Mesothelial cell of epicardium (in vitro differentiated cells): ENCODE measurements at places on chromosomes 7 and 10.
A peak's percentile ranks its signal among the peaks of the same experiment; 100 is the strongest.

DNA sequence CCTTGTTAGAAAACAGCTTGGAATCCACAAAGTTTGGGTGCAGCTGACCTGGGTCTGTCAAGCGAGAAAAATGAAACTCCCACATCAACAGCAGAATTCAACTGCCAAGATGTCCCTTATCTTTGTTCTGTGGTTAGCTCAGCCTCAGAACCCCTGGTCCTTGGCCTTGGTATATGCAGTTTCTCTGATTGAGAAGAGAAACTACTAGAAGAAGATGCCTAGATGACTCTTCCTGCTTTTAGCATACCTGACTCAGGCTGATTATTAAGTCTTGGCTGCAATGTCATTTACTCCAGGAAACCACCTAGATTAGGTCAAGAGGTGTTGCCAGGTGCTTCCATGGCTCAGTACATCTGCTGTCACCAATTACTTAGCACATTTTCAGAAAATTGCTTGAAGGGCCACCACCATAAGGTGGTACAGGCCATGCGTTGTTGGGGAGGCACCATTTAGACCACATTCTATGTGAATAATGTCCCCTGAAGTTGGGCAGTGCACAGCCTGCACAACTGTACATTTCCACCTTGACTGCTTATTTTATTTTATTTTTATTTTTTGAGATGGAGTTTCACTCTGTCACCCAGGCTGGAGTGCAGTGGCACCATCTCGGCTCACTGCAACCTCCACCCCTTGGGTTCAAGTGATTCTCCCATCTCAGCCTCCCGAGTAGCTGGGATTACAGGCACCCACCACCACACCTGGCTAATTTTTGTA, 59.4 kb upstream of the ZNF438 start:
- no peaks in the 10 kb centered on the region for H3K4me1 ChIP-seq
- H3K36me3 ChIP-seq: no peaks in the 10 kb centered on the region
- no peak for DNase-seq

DNA sequence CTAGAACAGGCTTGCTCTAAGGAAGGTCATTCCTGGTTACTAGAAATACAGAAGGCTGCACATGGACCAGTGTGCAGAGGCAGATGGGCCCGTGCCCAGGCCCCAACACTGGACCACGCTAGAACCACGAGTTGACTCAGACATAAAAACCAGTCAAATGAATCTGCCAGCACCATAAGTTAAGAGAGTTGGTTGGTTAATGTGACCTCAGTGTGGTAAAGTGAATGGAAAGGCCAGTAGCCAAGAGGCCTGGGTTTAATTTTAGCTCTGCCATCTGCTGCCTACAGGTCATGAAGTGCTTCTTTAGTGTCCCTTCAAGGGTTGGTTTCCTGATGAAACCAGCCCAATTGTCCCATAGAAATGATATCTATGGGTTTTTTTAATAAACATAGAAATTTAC, 329.6 kb upstream of the NRP1 start:
- no peaks in the 10 kb centered on the region for H3K27me3 ChIP-seq
- no peaks in the 10 kb centered on the region for H3K36me3 ChIP-seq
- no peak overlapping the region for H3K4me3 ChIP-seq

GRCh38 chr7:29977886-29978651, 11.5 kb downstream of the SCRN1 start:
- H3K4me3 ChIP-seq: no peak overlapping the region
- peaks cover 19% of the 10 kb centered on the region for H3K4me1 ChIP-seq
- peaks cover 7% of the 10 kb centered on the region for H3K36me3 ChIP-seq
- no peaks in the 10 kb centered on the region for H3K27me3 ChIP-seq
- no peak for DNase-seq

- peaks cover 25% of the 10 kb centered on the region for H3K4me1 ChIP-seq
- H3K27ac ChIP-seq: no peak overlapping the region
- no peaks in the 10 kb centered on the region for H3K36me3 ChIP-seq
- no peak for DNase-seq
These were observed 17.7 kb upstream of the CXCL12 start for GRCh38 chr10:44402465-44403195.

- H3K4me3 ChIP-seq: no peak overlapping the region
- H3K27me3 ChIP-seq: no peaks in the 10 kb centered on the region
- peak overlapping the region; percentile 56 for H3K27ac ChIP-seq
- no peaks in the 10 kb centered on the region for H3K36me3 ChIP-seq
- peaks cover 9% of the 10 kb centered on the region for H3K4me1 ChIP-seq
These were observed 521.9 kb downstream of the TYW1 start for GRCh38 chr7:67518580-67518979.

GRCh38 chr10:3887885-3888476, 103.0 kb upstream of the KLF6 start:
- H3K36me3 ChIP-seq: no peaks in the 10 kb centered on the region
- H3K27me3 ChIP-seq: no peaks in the 10 kb centered on the region
- H3K27ac ChIP-seq: peak overlapping the region; percentile 93
- no peak overlapping the region for H3K4me3 ChIP-seq
- DNase-seq: no peak
- peaks cover 53% of the 10 kb centered on the region for H3K4me1 ChIP-seq

DNA sequence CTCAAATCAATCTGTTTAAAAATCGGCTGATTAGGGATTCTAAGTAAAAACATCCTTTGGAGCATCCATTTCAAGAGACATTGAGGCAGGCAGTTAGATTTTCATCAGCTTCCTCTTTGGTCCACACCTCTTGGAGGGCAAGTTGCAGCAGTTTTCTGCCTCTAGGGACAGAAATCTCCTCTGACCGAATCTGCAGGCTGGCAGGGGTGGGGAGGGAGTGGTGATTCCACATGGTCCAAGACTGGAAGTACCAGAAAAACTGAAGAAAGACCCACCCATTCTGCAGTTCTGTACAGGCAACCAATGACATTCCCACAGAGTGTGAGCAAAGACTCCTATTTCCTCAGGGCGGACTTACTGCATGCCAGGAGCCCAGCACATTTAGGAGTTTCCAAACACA, 29.0 kb downstream of the FGFBP3 start:
- H3K27me3 ChIP-seq: no peaks in the 10 kb centered on the region
- no peaks in the 10 kb centered on the region for H3K36me3 ChIP-seq
- no peak for DNase-seq
- peak overlapping the region; percentile 16 for H3K27ac ChIP-seq
- no peak overlapping the region for H3K4me3 ChIP-seq

DNA sequence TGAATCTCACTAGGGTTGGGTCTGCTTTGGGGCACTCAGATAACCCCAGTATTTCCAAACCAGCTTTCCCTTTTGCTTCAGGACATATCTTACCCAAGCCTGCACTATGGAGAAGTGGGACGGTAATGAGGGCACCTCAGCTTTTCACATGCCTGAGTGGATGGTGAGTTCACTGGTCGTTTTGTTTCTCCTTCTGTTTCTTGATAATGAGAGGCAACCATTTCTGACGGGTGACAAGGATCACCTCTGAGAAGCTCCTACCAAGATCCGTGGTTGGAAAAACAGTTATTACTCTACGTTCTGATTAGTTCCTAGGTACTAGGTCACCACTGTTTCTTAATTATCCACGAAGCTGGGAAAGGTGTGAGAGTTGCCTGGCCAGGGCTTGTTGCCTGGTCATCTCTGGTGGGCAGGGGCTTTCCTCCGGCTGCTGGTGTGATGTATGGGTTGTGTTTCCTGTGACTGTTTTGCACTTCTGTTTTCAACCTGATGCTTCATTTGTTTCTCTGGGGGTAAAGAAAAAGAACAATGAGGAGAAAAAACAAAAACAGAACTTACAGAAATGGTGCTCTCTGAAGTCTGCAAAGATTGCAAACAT, 65.7 kb upstream of the STRIP2 start:
- no peak for DNase-seq
- peaks cover 5% of the 10 kb centered on the region for H3K4me1 ChIP-seq
- no peak overlapping the region for H3K27ac ChIP-seq
- no peaks in the 10 kb centered on the region for H3K27me3 ChIP-seq
- no peak overlapping the region for H3K4me3 ChIP-seq

- no peak overlapping the region for H3K4me3 ChIP-seq
- H3K27ac ChIP-seq: no peak overlapping the region
- peaks cover 16% of the 10 kb centered on the region for H3K4me1 ChIP-seq
- H3K27me3 ChIP-seq: no peaks in the 10 kb centered on the region
These were observed 80.1 kb downstream of the CABCOCO1 start for GRCh38 chr10:61742812-61743211.

DNA sequence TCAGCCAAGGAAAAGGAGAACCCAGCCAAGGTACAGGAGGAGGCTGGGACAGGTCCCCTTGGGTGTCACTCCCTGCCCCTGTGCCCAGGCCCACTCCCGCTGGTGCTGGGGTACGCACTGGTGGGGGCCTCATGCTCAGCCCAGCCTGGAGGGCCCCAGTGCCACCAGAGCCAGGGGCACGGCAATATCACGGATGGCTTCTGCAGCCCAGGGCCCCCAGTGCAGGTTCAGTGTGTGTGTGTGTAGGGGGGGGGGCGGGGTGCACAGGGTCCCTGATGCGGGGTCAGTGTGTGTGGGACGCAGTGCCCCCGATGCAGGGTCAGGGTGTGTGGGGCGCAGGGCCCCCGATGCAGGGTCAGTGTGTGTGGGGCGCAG, 23.4 kb upstream of the ZNF716 start:
- H3K36me3 ChIP-seq: no peaks in the 10 kb centered on the region
- H3K27ac ChIP-seq: no peak overlapping the region
- no peak overlapping the region for H3K4me3 ChIP-seq

DNA sequence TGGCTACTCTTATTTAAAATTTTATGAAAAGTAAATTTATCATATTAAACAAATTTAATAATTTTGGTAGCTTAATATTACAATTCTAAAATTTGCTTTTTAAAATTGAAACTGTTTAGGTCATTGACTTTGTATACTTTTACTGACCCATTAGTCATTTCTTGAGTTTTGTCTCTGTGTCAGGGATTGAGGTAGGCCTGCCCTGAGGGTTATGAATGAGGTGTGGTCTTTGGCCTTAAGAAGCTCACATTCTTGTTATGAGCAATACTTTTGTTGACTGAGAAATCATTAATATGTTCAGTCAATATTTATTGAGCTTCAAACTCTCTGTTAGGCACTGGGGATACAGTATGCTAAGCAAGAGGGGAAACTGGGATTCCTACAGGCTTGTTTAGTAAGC, 47.0 kb upstream of the RPA3 start:
- peaks cover 38% of the 10 kb centered on the region for H3K4me1 ChIP-seq
- H3K4me3 ChIP-seq: no peak overlapping the region
- DNase-seq: no peak
- H3K36me3 ChIP-seq: no peaks in the 10 kb centered on the region
- no peak overlapping the region for H3K27ac ChIP-seq
- no peaks in the 10 kb centered on the region for H3K27me3 ChIP-seq

DNA sequence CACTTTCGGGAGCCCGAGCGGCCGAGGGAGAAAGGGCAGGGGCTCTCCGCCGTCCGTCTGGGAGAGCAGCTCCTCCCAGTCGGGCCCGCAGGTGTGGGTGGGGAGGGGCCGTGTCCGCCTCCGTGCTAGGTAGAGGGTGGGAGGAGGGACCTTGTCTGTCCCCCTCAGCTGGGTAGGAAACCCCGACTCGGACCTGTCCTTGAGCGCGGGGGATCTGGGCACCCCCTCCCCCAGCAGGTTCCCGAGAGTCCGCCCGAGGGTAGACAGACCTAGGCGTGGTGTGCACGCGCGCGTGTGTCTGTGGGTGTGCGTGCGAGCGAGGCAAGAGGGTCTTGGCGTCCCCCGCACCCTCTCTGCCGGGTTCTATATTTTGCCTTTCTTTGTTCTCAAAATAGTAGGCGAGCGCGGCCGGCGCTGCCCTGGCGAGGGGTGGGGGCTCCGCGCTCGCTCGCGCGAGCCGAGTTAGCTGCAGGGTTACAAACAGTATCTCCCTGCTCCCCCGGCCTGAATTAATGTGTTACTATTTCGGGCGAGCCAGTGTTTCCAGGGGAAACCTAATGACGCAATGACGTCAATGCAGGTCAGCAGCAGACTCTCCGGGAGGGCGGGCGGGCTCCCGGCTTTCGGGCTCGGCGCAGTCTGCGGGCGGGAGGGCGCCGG, 73.9 kb upstream of the LEP start:
- peaks cover 98% of the 10 kb centered on the region for H3K27me3 ChIP-seq
- H3K4me3 ChIP-seq: peak overlapping the region; percentile 70
- DNase-seq: no peak
- H3K27ac ChIP-seq: no peak overlapping the region

- H3K36me3 ChIP-seq: no peaks in the 10 kb centered on the region
- H3K4me3 ChIP-seq: no peak overlapping the region
These were observed 224.0 kb upstream of the ZNF32 start for GRCh38 chr10:43872644-43873043.

DNA sequence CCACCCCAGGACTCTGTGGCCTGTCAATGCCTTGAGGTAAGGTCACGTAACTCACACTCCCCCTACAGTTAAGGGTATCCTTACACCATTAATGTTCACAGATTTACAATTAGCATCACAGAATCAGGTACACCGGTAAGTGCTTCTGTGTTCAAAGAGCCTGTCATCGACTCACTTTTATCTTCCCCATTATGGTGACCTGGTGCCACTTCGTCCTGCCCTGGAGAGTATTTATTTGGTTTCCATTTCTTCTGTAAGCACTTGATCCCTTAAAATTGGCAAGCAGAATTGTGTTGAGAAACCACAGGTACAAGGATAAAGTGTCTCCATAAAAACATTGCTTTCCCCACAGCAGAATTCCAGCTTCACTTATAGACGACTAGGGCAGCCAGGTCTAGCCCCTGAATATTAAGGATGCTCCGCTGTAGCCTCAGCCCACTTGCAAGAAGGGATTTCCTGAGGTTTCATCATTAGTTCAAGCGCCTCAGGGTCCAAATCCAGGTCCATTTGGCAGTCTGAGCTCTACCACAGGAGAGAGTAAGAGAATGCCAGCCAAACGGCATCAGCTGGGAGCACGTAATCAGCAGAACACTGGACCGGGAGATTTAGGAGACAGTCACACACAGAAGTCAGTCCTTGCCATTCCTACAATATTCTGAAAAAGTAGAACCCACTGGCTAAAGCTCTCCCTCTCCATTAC, 10.1 kb downstream of the ATXN7L1 start:
- no peaks in the 10 kb centered on the region for H3K4me1 ChIP-seq
- no peaks in the 10 kb centered on the region for H3K36me3 ChIP-seq
- no peak for DNase-seq
- H3K27me3 ChIP-seq: no peaks in the 10 kb centered on the region

- peaks cover 18% of the 10 kb centered on the region for H3K4me1 ChIP-seq
- no peaks in the 10 kb centered on the region for H3K27me3 ChIP-seq
- no peaks in the 10 kb centered on the region for H3K36me3 ChIP-seq
- no peak for DNase-seq
These were observed 31.0 kb downstream of the PPIF start for GRCh38 chr10:79378383-79378646.

GRCh38 chr7:27364344-27364758, 121.7 kb downstream of the EVX1 start:
- no peak for DNase-seq
- H3K36me3 ChIP-seq: no peaks in the 10 kb centered on the region
- H3K27ac ChIP-seq: peak overlapping the region; percentile 82
- peaks cover 10% of the 10 kb centered on the region for H3K4me1 ChIP-seq
- H3K4me3 ChIP-seq: no peak overlapping the region
- H3K27me3 ChIP-seq: no peaks in the 10 kb centered on the region

- peaks cover 45% of the 10 kb centered on the region for H3K4me1 ChIP-seq
- H3K27ac ChIP-seq: peak overlapping the region; percentile 89
- no peaks in the 10 kb centered on the region for H3K36me3 ChIP-seq
These were observed 18.9 kb downstream of the SGMS1 start for GRCh38 chr10:50604809-50605208.

- H3K27ac ChIP-seq: no peak overlapping the region
- H3K27me3 ChIP-seq: peaks cover 14% of the 10 kb centered on the region
- peaks cover 12% of the 10 kb centered on the region for H3K4me1 ChIP-seq
- no peak for DNase-seq
- no peak overlapping the region for H3K4me3 ChIP-seq
- no peaks in the 10 kb centered on the region for H3K36me3 ChIP-seq
These were observed 443.8 kb downstream of the MAGI2 start for GRCh38 chr7:79009647-79010046.
